Thoracic aorta (tissue), 2 donors: ENCODE measurements at places on chromosomes 1 and 21.
A peak's percentile ranks its signal among the peaks of the same experiment; 100 is the strongest.

DNA sequence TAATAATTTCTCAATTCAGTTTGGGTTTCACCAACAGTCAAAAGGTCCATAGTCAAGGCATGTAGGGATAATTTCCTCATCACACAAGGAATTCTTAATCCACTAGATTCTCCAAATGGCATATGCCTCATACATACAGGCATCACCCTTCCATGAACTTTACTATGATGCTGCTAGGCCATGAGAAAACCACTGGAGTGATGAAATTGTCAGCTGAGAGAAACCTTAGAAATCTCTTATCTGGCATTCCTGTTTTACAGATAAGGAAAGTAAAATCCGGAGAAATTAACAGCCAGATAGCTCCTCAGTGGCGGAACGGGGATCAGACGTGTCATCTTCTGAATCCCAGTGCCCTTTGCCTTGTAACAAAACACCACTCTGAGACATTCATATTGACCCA, 274.4 kb downstream of the NTNG1 start:
- DNase-seq = no peak

- no peak for DNase-seq
Observed at GRCh38 chr1:220344745-220345144, 72.5 kb upstream of the RAB3GAP2 start.

GRCh38 chr1:221431068-221431651, 310.7 kb downstream of the DUSP10 start:
- no peak for DNase-seq

- DNase-seq = no peak
Observed at GRCh38 chr1:246708166-246708565, 16.0 kb upstream of the SCCPDH start.

GRCh38 chr1:203408486-203409481, 57.9 kb upstream of the FMOD start:
- DNase-seq = peak; percentile 68

- DNase-seq = no peak
Observed at GRCh38 chr1:119702384-119702783, 9.3 kb upstream of the PHGDH start.

DNA sequence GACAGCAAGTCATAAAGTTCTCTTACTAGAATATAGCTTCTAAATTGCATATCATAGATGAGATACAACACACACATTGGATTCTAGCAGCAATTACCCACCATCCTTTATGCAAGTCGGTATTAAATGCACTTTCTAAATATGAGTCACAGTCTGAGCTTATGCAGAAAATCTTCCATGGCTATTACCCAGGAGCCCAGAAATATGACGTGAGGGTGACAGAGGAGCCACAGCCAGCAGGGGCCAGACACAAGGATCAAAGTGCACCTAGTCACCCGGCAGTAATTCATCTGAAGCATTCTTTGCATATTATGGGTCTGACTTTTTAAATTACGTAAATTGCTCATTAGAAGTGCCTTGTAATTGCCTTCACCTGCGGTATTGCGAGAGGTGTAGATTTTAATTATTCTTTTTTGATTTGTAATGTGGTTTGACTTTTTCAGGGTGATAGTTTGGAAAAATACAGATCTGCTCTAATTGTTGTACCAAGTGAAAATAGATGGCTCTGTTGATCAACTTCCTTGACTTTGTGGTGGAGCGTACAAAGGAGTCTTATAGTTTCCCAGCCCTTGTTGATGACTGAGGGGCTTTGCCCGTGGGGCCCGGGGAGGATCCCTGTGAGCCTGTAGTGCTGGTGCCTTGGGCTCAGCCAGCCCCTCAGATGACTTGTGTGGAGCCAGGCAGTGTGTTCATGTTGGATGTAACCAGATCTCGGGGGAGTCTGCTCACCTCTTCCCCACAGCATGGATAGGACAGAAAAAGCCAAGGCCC, 470.0 kb upstream of the VAMP3 start:
- no peak for DNase-seq

DNA sequence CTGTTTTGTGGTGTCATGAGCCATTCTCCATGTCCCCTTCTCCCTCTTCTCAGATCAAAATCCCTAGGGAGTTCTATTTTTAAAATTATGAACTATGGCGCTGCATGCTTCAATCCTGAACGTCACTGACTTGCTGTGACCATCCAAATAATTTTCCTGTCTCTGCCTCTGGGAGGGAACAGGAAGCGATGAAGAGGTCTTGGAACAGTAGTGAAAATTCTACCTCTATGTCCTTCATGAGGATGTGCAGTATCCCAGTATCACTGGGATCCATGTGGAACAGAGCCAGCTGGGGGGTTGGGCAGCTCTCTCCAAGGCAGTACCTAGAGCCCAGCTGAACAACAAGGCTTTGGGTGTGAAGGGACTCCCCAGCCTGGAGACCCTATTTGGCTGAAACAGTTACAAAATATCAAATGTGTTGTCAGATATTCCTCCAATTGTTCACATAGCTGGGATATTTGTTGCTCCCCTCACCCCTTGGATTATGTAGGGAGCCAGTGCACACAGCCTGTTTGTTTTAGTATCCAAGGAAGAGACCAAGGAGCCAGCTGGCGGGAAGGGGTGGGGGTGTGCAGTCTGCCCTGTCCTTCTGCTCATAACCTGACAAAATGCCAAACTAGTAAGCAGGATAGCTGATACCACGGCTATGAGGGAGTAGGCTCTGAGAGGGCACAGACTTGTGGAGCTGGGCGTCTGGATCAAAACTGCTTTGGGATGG, 7.6 kb downstream of the DCLRE1B start:
- no peak for DNase-seq

DNA sequence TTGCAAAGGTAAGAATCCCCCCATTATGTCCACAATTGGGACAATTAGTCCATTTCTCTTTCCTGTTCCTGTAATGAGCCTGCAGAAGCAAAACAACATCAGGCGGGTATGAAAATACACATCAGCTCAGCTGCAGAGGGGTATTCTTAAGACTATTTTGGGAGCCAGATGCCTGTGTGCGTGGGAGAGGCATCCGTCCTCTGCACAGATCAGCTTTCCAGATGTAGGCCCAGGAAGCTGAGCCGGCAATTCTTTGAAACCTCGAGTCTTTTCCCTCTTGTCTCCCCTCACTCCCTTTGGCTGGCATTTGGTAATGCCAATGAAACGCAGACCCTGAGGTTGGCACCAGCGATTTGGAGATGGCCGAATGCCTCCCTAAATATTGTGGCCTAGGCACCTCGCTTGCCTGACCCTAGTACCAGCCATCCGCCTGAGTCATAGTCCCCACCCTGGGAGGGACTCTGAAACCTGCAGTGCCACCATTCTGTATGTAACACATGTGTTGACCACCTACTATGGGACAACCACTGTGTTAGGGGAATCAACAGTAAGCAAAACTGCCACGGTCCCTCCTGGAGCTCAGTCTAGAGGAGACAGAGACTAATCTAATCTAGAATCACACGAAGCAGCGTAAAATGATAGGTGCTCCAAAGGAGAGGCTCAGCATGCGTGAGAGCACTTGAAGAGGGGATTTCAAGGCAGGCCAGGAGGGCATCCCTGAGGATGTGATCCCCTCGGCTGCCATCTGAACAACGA, 603.0 kb downstream of the MATN1 start:
- no peak for DNase-seq

- DNase-seq = no peak
Observed at GRCh38 chr1:5992814-5993555, 760 bp upstream of the NPHP4 start.

GRCh38 chr21:21858502-21859334, 860.5 kb downstream of the NCAM2 start:
- no peak for DNase-seq

DNA sequence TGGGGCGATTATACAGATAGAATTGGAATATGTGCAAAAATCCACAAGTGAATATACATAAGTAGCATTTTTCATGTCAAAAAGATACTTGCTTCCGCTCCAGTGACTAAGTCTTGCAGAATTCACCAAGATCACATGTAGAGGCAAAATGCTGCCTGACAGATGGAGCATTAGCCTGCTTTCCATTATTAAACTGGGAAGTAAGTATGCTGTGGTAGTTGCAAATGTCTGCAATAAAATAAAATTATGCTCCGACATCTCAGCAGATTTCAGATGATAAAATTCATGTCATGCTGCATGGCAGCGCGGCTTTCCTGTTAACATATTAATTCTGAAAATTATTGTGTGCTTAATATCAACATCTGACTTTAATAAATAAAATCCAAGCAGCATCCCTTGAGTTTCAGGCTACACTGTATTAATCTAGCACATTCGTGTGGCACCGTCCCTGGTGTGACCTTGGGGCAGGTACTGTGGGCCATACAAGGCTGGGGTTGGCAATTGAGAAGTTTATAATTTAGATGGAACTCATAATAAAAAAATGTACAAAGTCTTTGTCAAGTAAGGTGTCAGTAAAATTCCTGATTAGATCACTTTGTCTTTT, 366.4 kb upstream of the ZP4 start:
- DNase-seq = no peak

- DNase-seq = no peak
Observed at GRCh38 chr21:44653123-44653522, 1.3 kb downstream of the KRTAP12-4 start.

DNA sequence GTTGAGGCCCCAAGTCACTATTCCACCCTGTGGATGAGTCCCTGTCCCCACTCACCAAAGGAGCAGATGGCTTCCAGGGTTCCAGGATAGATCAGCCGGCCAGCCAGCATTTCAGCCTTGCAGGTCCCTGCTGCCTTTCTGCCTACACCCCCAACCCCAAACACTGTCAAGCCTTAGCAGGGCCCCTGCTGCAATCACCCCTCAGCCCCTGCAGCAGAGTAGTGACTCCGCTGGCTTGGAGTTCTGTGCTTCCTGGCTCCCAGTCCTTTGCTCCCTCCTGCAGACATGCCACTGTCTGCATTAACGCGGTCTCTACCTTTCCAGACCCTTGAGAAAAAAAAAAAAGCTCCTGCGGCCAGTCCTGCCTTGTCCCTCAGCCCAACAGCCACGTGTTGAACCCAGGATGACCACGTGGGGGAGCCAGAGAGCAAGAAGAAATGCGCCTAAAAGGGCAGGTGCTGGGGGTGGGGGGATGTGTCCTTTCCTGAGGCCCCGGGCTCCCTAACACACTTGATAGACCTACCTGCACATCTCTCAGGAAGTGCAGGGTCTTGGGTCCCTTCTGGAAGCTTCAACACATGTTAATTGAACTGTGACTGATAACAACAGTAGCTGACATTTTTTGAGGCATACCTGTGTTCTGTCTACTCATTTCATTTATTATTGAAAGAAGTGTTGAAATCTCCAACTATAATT, 37.4 kb downstream of the RASSF5 start:
- peak; percentile 32 for DNase-seq

- DNase-seq = no peak
Observed at GRCh38 chr1:89802841-89803240, 18.0 kb upstream of the LRRC8D start.

GRCh38 chr1:60935599-60936110, 146.7 kb upstream of the NFIA start:
- no peak for DNase-seq

GRCh38 chr1:109687641-109688499, at the start of gene GSTM1:
GSTM1 (plus strand) TSS chr1:109687817; CDS start chr1:109687874, 57 bp downstream.
- DNase-seq = no peak

- DNase-seq = no peak
Observed at GRCh38 chr1:63320022-63320721, 2.2 kb upstream of the FOXD3 start.

DNA sequence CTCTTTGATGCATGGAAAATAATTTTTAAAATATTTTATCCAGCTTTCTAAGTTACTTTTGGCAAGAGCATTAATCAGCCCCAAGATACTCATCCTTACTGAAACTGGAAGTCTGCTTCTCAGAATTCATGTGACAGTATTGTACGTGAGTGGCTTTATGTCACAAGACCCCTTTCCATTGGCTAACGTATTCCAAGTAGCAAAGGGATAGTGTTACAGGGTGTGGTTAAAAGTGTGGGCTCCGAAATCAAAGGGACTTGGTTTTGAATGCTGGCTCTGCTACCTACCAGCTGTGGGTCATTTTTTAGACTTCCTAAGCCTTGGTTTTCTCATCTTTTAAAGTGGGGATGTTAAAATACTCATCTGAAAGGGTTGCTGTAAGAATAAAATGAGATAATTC, 91.7 kb downstream of the RHOU start:
- no peak for DNase-seq

- DNase-seq = no peak
Observed at GRCh38 chr1:180620581-180620980, 11.2 kb upstream of the XPR1 start.

- DNase-seq = peak; percentile 85
Observed at GRCh38 chr1:53326088-53326597, 1.7 kb downstream of the LRP8 start.

DNA sequence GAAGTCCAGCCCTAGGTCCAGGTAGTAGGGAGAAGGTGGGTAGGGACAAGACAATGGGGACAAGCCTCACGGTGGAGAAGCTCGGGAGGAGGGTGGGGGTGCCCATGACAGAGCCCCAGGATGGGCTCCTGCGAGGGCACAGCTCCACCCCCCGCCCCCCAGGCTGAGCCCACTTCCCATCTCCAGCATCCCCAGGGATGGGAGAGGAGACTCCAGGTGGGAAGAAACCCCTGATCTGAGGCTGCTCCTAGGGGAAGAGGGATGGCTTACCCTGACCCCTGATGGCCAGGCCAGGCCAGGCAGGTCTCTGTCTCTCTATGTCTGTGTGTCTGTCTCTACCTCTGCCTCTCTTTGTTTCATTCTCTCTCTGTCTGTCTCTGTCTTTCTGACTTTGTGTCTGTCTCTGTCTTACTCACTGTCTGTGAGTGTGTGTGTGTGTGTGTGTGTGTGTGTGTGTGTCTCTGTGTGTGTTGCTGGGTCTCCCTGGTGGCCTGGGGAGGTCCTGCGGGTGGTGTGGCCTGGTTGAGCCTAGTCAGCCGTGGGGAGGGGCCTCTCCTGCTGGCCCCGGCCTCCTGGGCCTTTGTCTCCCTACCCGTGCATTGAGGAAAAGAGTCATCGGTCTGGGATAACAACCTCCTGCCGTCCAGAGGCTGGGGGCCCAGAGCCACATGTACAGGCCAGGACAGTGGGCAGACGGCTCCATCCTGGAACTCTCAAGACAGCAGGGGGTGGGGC, 45.7 kb downstream of the WNT9A start:
- DNase-seq = no peak

DNA sequence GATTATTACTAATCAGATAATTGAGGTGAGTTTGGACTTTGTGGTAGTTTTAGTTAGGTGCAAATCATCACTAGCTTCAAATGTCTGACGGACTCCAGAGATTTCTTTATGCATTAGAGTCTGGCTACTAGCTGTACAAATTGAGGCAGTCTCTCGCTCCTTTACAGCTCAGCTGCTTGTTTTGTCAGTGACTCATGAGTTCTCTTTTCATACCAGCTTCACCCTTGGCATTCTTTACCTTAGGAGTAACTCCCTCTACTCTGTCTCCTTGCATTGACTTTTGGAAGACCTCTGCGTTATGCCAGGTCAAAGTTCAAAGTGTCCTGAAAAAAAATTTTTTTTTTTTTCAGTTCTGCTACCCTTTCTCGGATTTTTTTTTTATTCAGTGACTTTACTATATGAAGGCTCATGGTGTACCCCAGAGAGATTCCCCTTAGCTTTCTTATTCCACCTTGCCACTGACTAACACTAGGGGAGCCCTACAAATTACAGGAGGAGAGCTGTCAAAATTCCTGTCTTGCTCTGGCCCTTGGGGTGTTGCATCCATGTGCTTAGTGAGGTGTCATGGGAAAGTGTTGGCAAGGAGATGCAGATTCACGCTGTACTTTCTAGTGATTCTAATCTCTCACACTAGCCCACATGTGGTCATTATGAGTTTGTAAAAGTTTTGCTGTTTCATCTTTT, 576.6 kb downstream of the ADGRL2 start:
- DNase-seq = no peak
